KG1 (cell line): ENCODE measurements at places on chromosomes 2 and 18.

GRCh38 chr2:236215761-236216333 lies 47.7 kb upstream of the GBX2 start:
- no peak for DNase-seq

GRCh38 chr18:44771956-44772917 lies 91.5 kb downstream of the SETBP1 start:
- DNase-seq: no peak

DNA sequence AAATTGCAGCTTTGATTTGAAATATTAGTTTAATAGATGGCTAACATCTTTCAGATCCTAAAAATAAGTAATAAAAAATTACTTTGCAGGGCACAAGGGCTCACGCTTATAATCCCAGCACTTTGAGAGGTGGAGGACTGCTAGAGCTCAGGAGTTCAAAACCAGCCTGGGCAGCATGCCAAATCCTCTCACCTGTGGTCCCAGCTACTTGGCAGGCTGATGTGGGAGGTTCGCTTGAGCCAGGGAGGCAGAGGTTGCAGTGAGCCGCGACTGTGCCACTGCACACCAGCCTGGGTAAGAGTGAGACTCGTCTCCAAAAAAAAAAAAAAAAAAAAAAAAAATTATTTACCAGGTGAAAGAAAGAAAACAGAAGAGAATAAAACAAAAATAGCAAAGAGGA lies 449.8 kb downstream of the NRXN1 start:
- DNase-seq: no peak

GRCh38 chr2:26724784-26725520 lies 32.4 kb downstream of the KCNK3 start:
- DNase-seq: no peak

DNA sequence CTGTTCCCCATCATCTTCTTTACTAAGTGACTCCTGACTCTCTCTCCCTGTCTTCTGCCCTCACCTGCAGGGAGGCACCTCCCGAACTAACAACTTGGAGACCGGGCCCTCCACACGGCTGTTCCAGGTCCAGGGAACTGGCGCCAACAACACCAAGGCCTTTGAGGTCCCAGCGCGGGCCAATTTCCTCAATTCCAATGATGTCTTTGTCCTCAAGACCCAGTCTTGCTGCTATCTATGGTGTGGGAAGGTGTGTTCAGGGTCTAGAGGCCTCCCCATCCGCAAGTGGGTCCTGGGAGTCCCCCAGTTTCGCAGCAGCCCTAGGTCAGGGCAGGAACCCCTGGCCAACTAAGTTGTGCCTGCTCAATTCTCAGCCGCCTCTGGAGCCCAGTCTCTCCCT lies 15.5 kb downstream of the VIL1 start:
- DNase-seq: no peak

DNA sequence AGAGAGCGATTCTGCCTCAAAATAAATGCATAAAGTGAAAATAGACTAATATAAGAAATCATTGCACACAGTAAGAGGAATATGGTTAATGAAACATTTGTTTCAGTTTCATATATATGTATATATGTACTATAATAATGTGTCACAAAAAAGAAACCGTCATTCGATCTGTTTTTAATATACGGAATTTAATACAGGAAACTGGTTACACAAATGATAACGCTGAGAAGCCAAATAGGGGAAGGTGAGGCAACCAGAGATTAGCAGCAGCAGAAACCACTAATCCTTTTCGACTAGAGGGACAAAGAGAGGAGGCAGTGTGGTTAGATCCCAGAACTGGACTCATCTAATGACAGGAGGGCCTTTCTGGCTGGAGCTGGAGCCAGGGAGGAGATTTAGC lies 64.2 kb upstream of the GREB1L start:
- no peak for DNase-seq

DNA sequence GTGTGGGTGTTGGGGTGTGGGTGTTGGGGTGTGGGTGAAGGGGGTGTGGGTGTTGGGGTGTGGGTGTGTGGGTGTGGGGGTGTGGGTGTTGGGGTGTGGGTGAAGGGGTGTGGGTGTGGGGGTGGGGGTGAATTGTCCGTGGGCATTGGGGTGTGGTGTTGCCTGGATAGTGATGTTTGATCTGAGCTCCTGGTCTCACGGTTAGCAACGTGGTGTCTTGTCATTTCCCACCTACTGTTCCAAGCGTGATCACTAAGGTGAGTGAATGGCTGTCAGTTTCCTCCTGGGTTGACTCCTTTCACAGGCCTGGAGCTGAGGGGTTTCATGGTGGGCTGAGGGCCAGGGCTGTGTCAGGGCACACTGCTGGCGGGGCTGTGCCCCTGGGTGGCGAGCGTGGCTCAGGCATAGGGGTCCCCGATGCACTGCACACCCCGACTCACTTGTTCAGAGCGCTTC lies 27.2 kb downstream of the RTP5 start:
- DNase-seq: no peak

GRCh38 chr18:58723810-58724602 lies 52.7 kb downstream of the MALT1 start:
- DNase-seq: no peak
